Ureter (tissue), 1 donor: ENCODE measurements at places on chromosomes 2 and 18.
A peak's percentile ranks its signal among the peaks of the same experiment; 100 is the strongest.

DNA sequence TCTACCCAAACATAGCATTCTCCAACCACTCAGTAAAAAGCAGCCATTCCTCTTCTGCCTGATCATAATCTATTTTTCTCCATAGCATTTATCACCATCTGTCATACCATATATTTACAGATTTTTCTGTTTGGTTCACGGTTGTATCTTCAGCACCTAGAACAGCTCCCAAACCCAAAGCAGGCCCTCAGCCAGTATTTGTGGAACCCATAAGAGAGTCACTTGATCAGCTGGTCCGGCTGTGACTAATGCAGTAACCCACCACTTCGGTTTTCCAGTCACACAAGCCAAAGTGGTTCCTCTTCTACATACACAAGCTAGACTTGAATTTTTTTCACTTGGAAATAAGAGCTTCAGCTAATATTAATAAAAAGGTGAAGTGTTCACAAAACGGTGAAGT is 511.6 kb upstream of the CELF4 start:
- no peak for DNase-seq

DNA sequence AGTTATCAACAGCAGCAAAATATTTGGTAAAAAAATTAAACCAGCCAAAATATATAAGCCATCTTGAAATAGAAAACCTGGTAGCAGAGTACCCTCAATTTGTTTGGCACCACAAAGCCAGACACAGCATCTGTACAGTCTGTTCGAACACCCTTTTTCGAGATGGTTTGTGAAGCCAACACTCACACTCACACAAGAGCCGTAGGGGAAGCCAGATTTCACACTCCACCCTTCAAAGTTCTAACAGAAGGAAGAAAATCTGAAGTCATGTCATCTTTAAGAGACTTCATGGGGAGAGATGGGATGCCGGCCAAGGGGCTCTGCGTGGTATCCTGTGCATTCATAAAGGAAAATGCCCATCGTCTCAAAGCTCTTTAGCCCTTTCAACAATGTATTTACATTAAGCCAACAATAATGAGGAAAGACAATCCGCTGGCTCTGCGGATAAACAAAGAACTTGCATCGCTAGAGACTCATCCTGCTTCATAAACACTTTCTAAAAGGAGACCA is 451.5 kb upstream of the CHST9 start:
- no peak for DNase-seq

DNA sequence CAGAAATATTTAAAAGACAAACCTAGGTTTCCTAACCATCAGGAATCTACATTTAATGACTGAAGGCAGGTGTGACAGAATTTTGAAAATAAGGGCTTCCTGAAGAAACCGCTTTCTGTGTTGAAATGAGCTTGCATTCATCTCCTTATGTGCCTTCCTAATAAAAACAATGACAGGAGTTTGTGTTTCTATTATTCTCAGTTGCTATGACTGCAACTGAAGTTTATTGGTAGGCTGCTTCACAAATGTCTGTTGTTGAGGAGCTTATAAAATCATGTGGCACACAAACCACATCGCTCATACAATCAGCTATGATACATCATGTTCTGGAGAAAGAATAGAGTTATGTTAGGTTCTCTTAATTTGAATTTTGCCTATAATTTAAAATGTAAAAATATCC is 362.7 kb upstream of the SLC8A1 start:
- no peak for DNase-seq

GRCh38 chr2:69773206-69773605 is 31.3 kb downstream of the ANXA4 start:
- no peak for DNase-seq

GRCh38 chr2:30484995-30485394 is 37.9 kb downstream of the LCLAT1 start:
- DNase-seq, result no peak

DNA sequence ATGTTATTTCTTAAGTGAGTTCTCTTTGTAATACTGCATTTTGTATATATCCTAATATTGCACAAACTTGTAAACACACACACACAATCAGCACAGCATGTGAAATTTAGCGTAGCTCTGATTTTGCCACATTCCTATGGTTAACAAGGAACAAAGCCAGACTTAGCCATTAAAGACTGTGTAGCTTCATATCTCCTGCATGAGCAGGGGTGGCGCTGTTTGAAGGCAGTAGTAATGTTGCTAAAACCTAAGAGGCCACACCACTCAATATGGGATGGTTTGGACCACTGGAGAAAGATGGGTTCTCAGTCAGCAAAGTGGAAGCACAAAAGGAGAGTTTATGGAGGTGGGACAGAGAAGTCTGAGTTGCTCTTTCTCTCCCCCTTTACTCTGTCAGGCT is 61.1 kb upstream of the RND3 start:
- no peak for DNase-seq

- DNase-seq, result no peak
These were observed 443.0 kb upstream of the SLC39A10 start for GRCh38 chr2:195214072-195214471.

DNA sequence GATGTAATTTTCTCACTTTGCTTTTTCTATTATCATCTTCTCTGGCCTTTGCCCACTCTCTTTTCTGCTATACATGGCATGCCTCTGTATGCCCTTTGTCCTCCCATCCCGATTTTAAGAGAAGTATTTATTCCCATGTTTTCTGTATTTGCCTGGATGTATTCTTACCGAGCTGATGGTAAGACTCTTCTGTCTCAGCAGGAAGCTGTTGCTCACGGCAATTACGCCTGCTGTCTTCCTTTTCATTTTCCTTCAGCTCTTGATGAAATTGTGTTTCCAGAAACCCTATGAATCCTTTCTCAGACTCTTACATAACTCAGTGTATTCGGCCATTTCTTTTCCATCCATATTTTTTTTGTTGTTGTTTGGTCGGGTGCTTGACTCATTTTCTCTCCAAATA is 121.6 kb downstream of the SP3 start:
- DNase-seq, result no peak

DNA sequence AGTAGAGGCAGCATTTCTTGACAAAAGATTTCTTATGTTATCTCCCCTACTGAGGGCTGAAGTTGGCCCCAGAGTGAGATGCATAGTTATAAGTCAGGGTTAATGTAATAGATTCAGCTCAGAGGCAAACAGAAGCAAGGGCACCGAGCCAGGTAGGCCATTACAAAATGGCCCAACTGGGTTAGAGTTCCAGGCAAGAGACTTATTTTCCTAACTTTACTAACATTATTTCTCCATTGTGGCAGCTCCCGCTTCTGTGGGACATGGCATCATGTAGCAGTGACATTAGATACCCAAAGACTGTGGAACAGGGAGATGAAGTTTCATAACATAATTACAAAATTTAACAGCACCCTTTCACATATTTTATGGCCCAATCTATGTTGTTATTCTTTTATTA is 27.1 kb downstream of the TSPYL6 start:
- DNase-seq, result no peak

- no peak for DNase-seq
These were observed 244.5 kb upstream of the EPHA4 start for GRCh38 chr2:221816566-221816965.

DNA sequence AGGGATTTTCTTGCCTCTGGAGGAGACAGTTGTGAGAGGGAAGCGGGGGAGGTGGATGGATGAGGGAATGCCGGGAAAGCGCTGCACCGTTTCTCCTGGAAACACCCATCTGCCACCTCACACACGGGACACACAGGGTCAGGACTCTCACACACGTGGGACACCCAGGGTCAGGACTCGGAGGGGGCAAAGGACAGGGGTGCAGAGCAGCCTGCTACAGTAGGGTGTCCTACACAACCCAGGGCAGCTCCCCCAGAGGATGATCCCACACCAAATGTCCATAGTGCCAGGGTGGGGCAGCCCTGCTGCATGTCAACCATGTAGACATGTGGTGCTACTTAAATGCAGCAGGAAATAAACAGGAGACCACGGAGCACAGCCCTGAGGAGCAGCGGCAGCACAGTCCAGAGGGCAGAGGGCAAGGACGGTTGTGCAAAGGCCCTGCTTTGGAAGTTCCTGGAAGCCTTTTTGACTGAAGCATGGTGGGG is 5.1 kb downstream of the RAMP1 start:
- DNase-seq, result peak; percentile 40

DNA sequence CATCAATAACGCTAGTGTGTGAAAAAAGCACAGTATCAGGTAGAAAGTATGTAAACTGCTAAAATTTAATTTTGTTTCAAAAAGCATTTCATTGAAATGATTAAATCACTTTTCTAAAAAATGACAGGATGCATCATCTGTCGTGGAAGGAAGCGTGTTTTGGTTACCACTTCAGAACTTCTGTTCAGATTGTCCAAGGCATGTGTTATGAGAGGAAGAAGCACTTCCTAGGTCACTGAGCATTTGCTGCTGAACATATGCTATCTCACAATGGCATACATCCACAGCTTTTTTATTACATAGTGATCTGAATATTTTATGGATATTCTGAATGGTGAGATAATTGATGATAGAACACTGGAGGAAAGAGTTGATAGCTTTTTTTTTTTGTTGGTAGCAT is 737.5 kb downstream of the SATB2 start:
- DNase-seq, result no peak

DNA sequence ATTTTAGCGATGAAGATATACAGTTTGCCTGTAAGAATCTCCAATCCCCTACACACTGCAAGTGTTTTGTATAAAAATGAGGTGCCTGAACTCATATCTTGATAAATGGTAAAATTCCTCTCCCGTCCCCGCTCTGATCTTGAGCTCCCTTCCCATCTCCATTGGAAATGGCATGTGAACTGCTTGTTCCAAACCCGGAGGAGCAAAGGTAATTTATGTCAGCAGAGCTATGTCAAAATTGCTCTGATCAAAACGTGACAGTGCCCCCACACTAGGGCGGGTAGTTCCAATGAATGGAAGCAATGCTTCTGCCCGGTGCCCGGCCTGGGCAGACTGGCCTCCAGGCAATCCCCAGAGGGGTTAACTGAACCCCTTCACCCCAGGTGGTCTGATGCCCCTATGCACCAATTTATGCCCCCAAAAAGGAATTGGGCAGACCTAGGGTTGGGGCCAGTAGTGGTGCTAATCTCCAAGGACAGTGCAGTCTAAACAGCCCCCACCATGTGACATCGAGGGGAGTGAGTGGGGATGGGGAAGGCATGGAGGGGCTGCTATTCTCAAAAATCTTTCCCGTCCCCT is 3.6 kb upstream of the GMPPA start:
- DNase-seq, result no peak

DNA sequence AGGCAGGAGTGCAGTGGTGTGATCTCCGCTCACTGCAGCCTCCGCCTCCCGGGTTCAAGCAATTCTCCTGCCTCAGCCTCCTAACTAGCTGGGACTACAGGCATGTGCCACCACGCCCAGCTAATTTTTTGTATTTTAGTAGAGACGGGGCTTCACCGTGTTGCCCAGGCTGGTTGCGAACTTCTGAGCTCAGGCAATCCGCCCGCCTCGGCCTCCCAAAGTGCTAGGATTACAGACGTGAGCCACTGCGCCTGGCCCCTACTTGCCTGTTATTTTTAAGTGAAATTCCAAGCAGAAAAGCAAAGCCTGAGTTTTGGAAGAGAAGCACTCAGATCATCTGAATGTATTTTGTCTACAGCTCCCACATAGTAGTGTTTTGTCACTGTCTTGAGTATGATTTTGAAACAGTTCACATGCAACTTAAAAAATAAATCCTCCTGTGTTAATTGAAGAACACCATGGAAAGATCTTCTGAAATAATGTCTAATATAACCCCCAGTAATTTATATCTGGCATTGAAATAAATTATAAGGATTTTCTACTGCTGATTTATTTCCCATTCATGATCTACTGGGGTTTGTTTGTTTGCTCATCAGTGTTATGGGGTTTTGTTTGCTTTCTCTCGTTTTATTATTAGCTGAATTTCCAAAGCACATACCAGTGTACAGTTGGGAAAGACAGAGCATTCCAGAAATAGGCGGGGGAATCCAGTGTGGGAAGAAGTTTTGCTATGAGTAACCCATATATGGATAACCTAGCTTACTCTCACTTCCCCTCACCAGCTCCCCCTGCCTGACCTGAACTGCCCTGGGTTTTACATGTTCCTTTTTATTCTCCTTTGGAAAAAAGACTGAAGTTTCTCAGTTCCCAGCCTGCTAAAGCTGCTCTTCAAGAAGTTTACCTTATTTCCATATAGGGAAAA is 80.1 kb upstream of the MAP3K20 start:
- peak; percentile 53 for DNase-seq

DNA sequence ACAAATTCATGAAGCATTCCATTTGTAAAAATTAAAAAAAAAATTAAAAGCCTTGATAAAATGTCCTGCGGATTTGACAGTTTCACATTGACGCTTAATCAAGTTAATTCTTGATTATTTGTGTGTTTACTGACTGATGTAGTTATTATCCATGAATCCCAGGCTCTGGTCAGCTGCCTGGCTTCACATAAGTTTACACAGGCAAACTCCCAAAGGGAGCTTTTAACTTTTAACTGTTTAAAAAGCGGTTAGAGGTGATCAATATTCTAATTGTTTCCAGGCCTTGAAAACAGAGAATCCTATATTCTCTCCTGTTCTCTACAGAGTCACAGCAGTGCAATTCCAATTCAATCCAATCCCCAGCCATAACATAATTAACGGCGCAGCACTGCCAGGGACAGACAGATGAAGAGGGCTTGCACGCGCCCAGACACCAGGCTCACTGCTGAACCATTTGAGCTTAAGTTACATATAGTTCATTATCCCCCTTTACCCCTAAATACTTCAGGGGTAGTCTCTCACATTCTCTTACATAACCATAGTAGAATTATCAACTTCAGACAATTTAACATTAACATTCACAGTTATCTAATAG is 47.5 kb downstream of the ATP8B1 start:
- DNase-seq, result no peak
